ENCODE measurements at places on chromosomes 11 and 22. TPM values are rescaled to one million over a fixed set of nuclear protein-coding genes. Genes with fewer than 3 reads are reported as not detected.

Gene BTBD18
- not detected for total RNA-seq

Gene ZNF214
- 1.6 TPM for total RNA-seq

Gene PEX26
- total RNA-seq = 29.7 TPM

Gene MGAT3
- total RNA-seq = 6.5 TPM

Gene ARHGAP20
- 0.07 TPM for total RNA-seq

Gene TESMIN
- total RNA-seq = 63.7 TPM

All from H7 (cell line).